ENCODE measurements at places on chromosomes 7 and 10. TPM values are rescaled to one million over a fixed set of nuclear protein-coding genes. Genes with fewer than 3 reads are reported as not detected.

GRCh38 chr10:1403508-1404322, 333.6 kb downstream of the ADARB2 start:
- DNase-seq = no peak
- no peak overlapping the region for H3K27ac ChIP-seq
- H3K4me3 ChIP-seq = no peak overlapping the region
- H3K27me3 ChIP-seq = no peaks in the 10 kb centered on the region
- H3K36me3 ChIP-seq = no peaks in the 10 kb centered on the region

DNA sequence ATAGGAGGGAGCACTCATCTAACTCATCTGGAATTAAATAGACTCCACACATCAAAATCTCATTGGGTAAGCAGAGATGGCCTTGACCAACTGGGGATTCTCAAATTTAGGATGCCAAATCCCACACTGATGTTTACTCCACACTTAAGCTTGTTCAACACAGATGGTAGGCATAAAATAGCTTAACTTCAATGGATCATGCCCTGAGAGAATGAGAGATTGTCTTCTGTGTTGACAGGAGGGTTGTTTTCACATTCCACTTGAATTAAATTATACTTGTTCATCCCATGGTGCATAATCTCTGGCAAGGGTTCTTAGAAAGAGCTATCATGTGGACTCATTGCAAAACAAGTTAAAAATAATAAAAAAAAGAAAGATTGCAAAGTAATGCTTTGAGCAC, 391.4 kb downstream of the PLXDC2 start:
- DNase-seq = no peak
- no peaks in the 10 kb centered on the region for H3K4me1 ChIP-seq
- H3K27me3 ChIP-seq = no peaks in the 10 kb centered on the region
- H3K36me3 ChIP-seq = no peaks in the 10 kb centered on the region
- no peak overlapping the region for H3K27ac ChIP-seq

GRCh38 chr7:79494046-79494445, 40.6 kb upstream of the MAGI2 start:
- DNase-seq = no peak
- no peak overlapping the region for H3K4me3 ChIP-seq
- H3K36me3 ChIP-seq = no peaks in the 10 kb centered on the region
- peaks cover 2% of the 10 kb centered on the region for H3K4me1 ChIP-seq
- H3K27me3 ChIP-seq = no peaks in the 10 kb centered on the region

DNA sequence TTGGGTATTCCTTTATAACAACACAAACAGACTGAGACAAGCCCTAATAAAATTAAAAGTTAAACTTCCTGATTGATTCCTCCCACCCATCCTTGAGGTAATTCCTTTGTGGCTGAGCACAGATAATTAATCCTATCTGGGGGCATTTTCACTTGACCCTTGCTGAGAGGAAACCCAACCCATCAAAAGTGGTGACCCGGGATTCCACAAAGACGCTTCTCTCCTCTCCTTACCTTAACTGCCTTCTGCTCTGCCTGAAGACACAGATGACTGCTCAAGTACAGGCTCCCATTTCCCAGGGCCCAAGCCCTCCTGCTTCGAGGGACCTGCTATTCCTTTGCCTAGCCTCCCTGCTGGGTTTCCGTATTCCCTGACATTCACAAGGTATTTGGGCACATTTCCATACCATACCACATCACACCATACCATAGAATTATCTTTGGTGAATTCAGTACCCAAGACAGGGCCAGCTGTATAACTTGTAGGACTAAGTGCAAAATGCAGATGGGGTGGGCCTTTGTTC, 9.8 kb upstream of the MAPK8 start:
- DNase-seq = no peak
- H3K36me3 ChIP-seq = no peaks in the 10 kb centered on the region
- no peak overlapping the region for H3K27ac ChIP-seq
- H3K27me3 ChIP-seq = peaks cover 13% of the 10 kb centered on the region
- no peaks in the 10 kb centered on the region for H3K4me1 ChIP-seq

- H3K4me3 ChIP-seq = no peak overlapping the region
- H3K4me1 ChIP-seq = peaks cover 10% of the 10 kb centered on the region
- no peak overlapping the region for H3K27ac ChIP-seq
- H3K27me3 ChIP-seq = no peaks in the 10 kb centered on the region
These were observed 65.2 kb upstream of the OIT3 start for GRCh38 chr10:72828294-72828693.

GRCh38 chr10:53463539-53463938, 691.0 kb upstream of the MBL2 start:
- H3K36me3 ChIP-seq = no peaks in the 10 kb centered on the region
- no peaks in the 10 kb centered on the region for H3K27me3 ChIP-seq
- no peak overlapping the region for H3K4me3 ChIP-seq
- DNase-seq = no peak
- H3K4me1 ChIP-seq = no peaks in the 10 kb centered on the region

- peaks cover 11% of the 10 kb centered on the region for H3K36me3 ChIP-seq
- DNase-seq = no peak
- H3K27me3 ChIP-seq = no peaks in the 10 kb centered on the region
These were observed 214.5 kb downstream of the TNS3 start for GRCh38 chr7:47367369-47367768.

- H3K4me1 ChIP-seq = no peaks in the 10 kb centered on the region
- DNase-seq = peak; percentile 5
- H3K36me3 ChIP-seq = no peaks in the 10 kb centered on the region
- H3K27me3 ChIP-seq = no peaks in the 10 kb centered on the region
- no peak overlapping the region for H3K4me3 ChIP-seq
These were observed 5.9 kb downstream of the PIK3CG start for GRCh38 chr7:106870983-106871410.

- no peak overlapping the region for H3K4me3 ChIP-seq
- H3K36me3 ChIP-seq = peaks cover 2% of the 10 kb centered on the region
- no peak for DNase-seq
- no peak overlapping the region for H3K27ac ChIP-seq
- H3K4me1 ChIP-seq = no peaks in the 10 kb centered on the region
These were observed 15.5 kb downstream of the WAPL start for GRCh38 chr10:86506062-86506461.

DNA sequence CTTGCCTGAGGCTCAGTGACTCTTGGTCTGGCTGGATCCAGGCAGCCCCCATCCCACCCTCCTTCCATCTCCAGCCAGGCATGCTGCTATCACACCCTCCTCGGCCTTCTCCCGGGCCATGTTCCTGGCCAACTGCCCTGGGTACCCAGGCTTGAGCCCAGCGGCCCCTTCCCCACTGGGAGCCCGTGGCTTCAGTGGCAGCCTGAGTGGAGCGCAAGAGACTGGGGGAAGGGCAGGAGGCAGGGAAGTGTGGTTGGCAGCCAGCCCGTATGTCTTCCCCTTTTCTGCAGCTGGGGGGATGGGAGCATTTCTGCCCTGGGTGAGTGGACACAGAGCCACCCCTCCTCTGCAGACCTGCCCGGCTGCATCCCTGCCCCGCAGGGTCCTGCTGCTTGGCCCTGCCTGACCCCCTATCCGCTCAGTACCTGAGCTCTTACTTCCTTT, 148.5 kb downstream of the ARHGAP22 start:
- peaks cover 6% of the 10 kb centered on the region for H3K4me1 ChIP-seq
- no peak overlapping the region for H3K4me3 ChIP-seq
- H3K36me3 ChIP-seq = peaks cover 10% of the 10 kb centered on the region
- peak; percentile 46 for DNase-seq
- no peaks in the 10 kb centered on the region for H3K27me3 ChIP-seq
- no peak overlapping the region for H3K27ac ChIP-seq

Gene PIK3CG
- 0.07 TPM for polyA plus RNA-seq

Gene CALN1
- polyA plus RNA-seq = not detected

Gene CCAR1
- 54.9 TPM for polyA plus RNA-seq

Gene CRYGN
- polyA plus RNA-seq = 0.02 TPM

Measured in fibroblast of lung (primary cell).